Right kidney (tissue), 9 donors: ENCODE measurements at places on chromosomes 4 and X.

- DNase-seq = no peak
Measured at GRCh38 chrX:22053481-22053880, 21.4 kb downstream of the PHEX start.

GRCh38 chr4:67820903-67821302, 62.9 kb downstream of the TMPRSS11D start:
- no peak for DNase-seq

GRCh38 chr4:105944540-105944939, 49.3 kb downstream of the NPNT start:
- DNase-seq = no peak

DNA sequence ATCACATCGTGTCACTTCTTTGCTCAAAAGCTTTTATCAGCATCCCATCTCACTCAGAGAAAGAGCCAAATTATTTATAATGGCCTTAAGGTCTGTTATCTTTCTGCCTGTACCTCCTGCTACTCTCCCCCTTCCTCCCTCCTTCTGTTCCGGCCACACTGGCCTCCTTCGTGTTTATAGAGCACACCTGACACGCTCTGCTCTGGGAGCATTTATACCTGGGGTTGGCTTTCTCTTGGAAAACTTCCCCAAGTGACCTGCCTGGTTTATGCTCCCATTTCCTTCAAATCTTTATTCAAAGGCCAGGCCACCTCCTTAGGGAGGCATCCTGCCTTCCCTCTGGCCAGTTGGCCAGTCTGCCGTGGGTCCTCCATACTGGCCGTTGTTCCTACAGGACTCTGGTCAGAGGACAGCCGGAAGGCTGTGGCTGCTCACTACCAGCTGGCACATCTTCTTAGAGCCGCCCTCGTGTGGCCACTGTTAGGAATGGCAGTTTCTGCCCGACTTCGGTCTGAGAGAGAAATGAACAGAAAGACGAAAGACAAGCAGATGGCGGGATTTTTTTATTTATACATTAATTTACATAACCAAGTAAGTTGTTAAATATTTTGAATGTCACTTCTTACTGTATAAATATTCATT, 80.2 kb upstream of the CBLL2 start:
- peak; percentile 33 for DNase-seq

- DNase-seq = no peak
Measured at GRCh38 chrX:42934020-42934726, 156.2 kb upstream of the PPP1R2C start.

GRCh38 chr4:82371497-82371896, 2.3 kb downstream of the HNRNPD start:
- no peak for DNase-seq

DNA sequence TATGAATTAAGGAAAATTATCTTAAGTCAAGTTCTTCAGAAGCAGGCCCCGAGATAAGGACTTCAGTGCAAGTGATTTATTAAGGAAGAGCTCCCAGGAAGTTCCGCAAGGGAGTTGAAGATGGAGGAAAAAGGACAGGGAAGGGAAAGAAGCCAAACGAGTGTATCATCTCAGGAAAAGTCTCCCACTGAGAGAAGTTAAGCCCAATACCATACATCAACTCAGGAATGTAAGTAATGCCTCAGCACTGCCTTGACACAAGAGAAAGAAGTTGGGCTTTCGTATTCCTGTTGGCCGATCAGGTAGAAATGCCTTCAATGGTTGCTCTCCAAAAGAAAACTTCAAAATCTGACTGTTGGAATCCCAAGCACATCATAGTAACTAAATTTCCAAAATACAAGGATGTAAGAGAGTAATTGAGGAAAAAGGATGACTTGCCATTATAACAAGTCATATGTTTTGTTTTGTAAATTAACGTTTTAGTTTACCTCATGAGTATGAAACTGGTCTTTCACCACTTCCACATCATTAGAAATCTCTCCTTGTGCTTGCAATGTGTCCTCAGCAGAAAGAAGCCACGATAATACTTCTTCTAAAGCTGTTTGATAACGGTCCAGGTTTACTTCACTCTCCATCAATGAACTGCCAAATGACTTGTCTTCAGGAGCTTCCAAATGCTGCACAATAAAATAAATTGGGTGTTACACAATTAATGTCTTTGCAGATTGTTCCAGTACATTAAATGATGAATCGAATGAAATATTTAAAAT, 566.7 kb downstream of the DMD start:
- DNase-seq = no peak

DNA sequence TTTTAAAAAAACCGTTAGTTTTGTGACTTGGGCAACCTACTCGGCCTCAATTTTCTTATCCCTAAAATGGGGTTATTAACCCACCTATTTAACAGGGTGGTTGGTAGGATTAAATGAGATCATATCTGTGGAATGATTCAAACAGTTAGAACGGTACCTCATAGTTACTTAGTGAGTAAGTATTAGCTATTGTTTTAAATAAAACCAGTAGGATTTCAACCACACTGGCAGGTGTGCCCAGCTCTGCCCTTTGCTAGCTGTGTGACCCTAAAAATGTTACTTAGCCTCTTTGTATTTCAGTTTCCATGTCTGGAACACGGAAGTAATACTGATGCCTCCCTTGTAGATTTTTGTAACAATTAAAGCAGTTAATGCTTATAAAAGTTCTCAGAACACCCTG, 225.8 kb upstream of the SPRY1 start:
- no peak for DNase-seq

DNA sequence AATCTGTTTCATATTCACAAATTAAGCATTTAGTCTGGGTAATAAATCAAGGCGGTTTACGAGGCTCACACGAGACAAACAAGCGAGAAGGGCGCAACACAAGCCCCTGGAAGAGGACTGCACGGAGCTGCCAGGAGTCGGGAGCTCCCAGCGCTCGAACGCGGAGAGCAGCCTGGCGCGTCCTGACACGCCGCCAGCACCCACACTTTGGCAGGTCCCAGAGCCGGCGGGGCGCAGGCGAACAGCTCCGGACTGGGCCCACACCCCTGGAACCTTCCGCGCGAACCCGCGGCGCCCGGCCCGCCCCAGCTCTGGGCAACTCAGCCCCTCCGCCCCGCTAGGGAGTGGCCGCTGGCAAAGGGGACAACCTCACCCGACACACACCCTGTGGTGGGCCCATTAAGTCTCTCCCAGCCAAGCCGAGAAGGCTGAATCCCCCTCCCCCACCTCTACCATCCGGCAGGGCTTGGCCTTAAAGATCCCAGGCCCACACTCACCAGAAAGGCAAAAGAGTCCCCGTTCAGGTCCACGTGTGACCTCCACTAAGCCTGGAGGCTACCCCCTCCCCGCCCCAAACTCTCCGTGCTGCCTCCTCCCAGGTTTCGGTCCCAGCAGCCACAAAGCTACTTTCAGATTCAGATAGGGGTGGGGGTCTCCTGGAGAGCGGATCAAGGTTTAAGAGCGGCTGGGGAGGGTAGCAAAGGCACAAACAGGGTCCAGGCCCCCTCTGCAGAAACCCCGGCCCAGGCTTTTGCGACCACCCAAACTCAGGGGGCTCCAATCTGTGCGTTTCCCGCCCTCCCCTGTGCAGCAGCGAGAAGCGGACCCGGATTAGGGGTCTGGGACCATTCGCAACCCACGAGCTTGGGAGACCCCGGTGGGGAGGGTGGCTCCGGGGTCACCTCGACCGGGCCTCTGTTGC, 47.5 kb upstream of the BCOR start:
- peak; percentile 54 for DNase-seq

DNA sequence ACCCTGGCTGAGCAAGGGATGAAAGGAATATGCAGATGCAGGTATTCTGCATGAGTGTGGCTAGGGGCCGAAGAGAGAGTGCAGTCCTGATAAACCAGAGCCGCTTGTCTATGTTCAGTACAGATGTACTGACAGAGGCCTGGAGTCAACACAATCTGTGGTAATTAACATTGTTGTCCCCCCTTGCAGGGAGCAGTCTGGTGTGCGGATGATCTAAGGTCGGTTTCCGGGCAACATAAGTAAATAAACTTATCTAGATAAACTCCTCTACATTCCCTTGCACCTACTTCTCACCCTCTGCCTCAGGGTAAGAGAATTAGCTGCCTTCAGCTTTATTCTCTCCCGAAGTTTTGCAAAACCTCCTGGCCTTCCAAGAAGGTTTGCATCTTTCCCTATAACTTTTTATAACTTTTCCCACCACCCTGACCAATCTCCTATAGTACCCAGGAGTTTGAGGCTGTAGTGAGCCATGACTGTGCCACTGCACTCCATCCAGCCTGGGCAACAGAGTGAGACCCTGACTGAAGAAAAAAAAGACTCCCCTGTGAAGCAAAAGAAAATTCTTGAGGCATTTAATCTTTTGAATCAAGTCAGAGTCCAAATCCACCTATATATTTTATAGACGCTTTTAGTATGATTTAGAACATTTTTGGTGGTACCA, 26.6 kb downstream of the SNX25 start:
- DNase-seq = no peak

DNA sequence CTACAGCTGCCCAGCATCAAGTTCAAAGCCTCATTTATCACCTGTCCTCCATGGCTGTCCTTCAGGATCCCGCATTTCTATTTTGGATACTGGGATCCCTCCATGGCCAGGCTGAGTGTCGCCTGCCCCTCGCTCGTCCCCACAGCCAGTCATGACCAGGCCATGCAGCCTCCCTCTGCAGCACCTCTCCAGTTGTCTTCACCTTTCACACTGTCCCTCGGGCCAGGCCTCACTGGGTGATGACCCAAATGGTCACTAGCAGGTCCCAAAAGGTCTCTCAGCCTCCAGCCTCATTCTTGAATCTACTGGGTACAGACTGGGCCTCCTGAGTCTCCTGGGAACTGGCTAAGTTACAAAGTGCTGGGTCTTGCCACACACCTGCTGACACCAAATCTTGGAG, 48.7 kb upstream of the HELT start:
- DNase-seq = no peak

DNA sequence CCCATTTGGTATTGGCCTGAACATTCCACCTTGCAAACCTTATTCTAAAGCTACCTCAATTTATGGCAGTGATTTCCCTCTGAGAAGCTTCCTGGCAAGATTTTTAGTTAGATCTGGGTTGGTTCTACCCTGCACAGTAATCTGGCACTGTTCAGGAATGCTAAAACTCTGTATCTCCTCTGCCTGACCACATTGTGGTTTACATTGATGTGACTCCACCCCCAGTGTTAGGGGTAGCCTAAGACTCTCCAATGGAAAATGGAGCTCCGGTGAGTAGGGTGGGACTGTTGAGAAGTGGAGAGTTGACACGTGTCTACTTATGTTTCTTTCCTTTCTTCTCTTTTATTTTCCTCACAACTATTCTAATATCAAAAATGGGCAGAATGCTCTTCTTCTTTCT, 45.4 kb downstream of the BMPR1B start:
- DNase-seq = no peak

DNA sequence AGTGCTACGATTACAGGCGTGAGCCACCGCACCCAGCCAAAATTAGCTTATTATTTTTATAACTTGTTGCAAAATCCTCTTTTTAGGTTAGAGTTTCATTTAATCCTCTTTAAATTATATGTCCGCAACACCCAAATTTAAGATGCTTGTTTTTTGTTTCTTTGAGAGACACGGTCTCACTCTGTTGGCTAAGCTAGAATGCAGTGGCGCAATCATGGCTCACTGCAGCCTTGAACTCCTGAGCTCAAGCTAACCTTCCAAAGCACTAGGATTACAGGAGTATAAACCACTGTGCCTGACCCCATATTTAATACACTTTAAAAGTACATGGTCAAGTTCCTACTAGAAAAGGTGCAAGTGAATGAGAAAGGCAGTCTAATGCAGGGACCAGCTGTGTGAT, 2.2 kb downstream of the RBBP7 start:
- no peak for DNase-seq

- peak; percentile 3 for DNase-seq
Measured at GRCh38 chrX:70262952-70263567, 3.1 kb upstream of the P2RY4 start.

DNA sequence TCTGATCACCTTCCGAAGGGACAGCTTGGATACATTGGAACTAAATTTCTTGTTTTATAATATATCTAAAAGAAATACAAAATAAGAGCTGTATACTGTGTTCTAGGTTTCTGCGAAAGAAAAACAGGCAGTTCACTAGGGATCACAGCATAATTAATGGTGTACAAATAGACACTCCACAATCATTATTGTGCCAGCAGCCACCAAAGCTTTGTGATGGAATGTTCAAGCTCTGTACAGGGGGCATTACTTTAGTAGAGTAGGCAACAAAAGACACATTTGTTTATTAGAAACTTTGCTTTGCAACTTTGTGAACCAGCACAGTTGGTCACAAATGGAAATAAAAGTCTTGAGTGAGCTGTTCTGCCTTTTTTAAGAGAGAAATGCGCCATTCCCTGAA, 49.3 kb downstream of the SGMS2 start:
- no peak for DNase-seq

DNA sequence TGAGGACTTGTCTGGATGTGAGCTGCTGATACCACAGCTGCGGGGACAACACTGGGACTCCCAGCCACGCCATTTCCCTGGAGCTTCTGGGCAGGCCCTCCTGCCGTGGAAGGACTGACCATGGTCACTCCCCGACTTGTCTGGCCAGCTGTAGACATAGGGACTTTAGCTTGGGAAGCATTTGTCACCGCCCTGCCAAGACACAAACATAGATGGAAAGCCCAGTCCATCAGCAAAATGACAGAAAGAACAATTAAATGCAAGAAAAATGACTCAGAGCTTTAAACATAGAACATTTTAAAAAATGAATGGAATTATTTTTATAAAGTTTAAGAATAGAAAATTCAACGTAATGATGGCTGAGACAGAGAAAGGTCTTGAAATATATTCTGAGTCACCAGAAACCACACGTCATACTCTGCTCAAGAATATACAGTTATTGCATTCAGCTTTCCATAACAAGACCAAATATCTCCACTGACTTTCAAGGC, 107.6 kb upstream of the CBR4 start:
- DNase-seq = no peak

GRCh38 chr4:112852601-112853000, 196.9 kb upstream of the ANK2 start:
- DNase-seq = no peak

- no peak for DNase-seq
Measured at GRCh38 chrX:141903400-141904155, at the start of gene MAGEC1. TSS of gene MAGEC1 (plus strand) at chrX:141903894. CDS start at chrX:141905073, 1,179 bp downstream.

DNA sequence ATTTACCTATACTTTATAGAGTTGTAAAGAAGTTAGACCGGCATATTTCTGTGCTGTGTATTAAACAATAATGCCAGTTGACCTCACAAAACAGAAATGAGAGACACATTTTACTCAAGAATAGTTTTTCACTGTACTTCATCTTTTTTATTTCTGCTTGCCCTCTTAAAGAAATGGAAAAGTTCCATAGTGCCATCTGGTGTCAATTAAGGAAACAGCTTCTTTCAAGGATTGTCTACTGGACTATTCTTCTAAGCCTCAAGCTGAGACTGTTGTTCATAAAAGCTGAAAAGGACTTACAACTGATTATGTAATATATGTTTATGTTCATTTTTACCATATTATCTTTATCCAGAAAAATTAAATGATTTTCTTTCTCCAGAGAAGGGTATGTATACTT, 1523.7 kb downstream of the ARAP2 start:
- no peak for DNase-seq
